T-cell (primary cell): ENCODE measurements at places on chromosomes 6 and 20.
A peak's percentile ranks its signal among the peaks of the same experiment; 100 is the strongest.

GRCh38 chr20:39233755-39234154 is 271.6 kb downstream of the DHX35 start:
- no peak for DNase-seq

GRCh38 chr20:5973971-5974370 is 23.5 kb downstream of the MCM8 start:
- no peak for DNase-seq

GRCh38 chr6:90477366-90477765 is 109.5 kb downstream of the MAP3K7 start:
- DNase-seq: no peak

- DNase-seq: peak; percentile 66
Observed at GRCh38 chr6:42104095-42104803, 38.2 kb downstream of the C6orf132 start.

DNA sequence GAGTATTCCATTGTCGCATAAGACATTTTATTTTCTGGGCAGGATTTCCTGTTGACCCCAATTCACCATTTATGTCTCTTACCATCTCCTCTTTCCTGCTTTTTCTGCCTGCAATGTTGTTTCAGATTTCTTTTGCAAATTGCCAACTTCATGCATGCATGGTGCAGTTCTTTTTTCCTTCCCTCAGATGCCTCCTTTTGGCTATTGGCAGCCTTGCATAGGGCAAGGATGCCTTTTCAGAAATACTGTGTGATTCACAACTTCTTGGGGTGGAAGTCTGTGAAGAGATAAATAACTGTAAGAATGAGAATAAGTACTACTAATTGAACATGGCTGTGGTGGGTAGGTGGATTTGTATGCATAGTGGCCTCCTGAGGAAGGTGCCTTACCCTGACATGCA is 116.7 kb downstream of the SOX4 start:
- no peak for DNase-seq

- DNase-seq: no peak
Observed at GRCh38 chr20:30175681-30176080, 1081.8 kb upstream of the DEFB115 start.

GRCh38 chr6:83978324-83978734 is 55.2 kb upstream of the MRAP2 start:
- DNase-seq: no peak

GRCh38 chr6:164870164-164870563 is 439.2 kb downstream of the C6orf118 start:
- DNase-seq: no peak

GRCh38 chr6:135423649-135424128 is 73.9 kb downstream of the AHI1 start:
- DNase-seq: no peak

GRCh38 chr20:57785720-57786119 is 75.9 kb upstream of the PMEPA1 start:
- no peak for DNase-seq

DNA sequence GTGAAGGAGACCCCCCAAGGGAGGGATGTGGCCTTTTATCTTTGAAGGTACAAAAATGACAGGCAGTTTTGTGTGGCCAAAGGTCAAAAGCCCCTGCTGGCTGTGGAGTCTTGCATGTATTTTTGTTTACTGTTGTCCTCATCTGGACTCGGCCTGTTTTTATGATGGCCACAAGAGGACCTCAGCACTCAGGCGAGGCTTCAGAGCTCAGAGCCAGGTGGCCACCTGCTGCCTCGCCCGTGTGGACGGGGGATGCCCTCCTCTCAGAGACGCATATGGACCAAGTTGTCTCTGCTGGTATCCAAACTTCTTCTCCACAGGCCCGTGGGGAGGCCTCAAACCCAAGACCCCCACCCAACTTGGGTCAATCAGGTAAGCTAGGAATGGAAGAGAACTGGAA is 118.2 kb downstream of the DACT2 start:
- DNase-seq: no peak

GRCh38 chr6:168119539-168119938 is 40.5 kb upstream of the FRMD1 start:
- no peak for DNase-seq

GRCh38 chr20:50353289-50353961 is 156.8 kb upstream of the PTPN1 start:
- DNase-seq: no peak

- DNase-seq: no peak
Observed at GRCh38 chr20:17479063-17479657, 52.0 kb downstream of the BFSP1 start.

DNA sequence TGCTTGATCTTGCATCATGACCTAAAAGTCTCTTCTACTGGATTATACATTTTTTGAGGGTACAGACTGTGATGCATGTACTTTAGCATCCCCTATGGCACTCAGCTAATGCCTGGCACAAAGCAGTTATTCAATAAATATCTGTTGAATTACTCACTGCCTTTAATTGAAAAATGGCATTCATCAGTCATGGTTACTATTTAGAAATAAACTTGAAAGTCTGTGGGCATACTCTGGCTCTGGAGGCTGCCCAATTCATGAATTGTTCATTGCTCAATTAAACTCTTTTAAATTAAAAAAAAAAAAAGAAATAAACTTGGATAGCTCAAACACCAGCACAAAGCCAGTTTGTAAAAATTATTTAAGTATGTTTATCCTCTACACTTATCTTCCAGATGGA is 40.0 kb downstream of the HEBP2 start:
- no peak for DNase-seq

GRCh38 chr20:833121-833449 is 430 bp upstream of the FAM110A start:
- DNase-seq: no peak

GRCh38 chr6:3838992-3839867 is 9.9 kb upstream of the FAM50B start:
- no peak for DNase-seq

GRCh38 chr20:54221353-54221752 is 13.5 kb downstream of the PFDN4 start:
- peak; percentile 18 for DNase-seq

GRCh38 chr20:11970243-11970836 is 52.6 kb downstream of the BTBD3 start:
- DNase-seq: no peak

DNA sequence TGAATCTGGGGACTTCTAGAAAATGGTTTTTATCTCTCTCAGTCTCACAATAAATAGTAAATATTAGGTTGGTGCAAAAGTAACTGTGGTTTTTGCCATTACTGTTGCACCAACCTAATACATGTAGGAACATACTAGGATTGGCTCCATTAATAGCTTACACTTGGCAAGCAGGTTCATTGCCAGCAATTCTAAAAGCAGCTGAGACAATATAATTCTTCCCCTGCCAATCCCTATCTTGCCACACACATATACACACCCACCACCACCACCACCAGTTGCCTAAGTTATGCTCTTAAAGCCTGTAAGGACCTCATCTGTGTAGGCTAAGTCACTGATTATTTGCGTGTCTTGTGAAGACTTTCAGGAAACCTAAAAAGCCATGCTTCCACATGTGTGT is 145.1 kb downstream of the KIF16B start:
- DNase-seq: no peak

GRCh38 chr6:55069132-55069781 is 105.1 kb upstream of the HCRTR2 start:
- DNase-seq: no peak

- no peak for DNase-seq
Observed at GRCh38 chr6:160270347-160270746, 11.7 kb upstream of the SLC22A2 start.

DNA sequence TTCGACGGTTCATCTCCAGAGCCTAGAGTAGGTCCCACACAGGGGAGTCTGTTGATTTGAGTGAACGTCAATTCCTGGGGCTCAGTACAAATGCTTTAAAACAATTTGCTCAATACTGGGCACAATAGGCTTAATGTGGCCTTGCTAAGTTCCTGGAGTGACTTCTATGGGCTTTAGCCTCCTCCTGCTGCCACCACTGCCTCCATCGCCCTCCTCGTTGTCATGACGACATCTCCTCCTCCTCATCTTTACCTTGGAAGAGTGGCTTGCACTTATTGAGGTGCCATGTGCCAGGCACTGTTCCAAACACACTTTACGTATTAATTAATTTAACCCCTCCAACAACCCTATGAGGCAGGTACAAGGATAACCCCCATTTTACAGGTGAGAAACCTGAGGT is 11.8 kb upstream of the ZMYND8 start:
- no peak for DNase-seq
